ENCODE measurements at places on chromosomes 5 and 9. TPM values are rescaled to one million over a fixed set of nuclear protein-coding genes. Genes with fewer than 3 reads are reported as not detected.

DNA sequence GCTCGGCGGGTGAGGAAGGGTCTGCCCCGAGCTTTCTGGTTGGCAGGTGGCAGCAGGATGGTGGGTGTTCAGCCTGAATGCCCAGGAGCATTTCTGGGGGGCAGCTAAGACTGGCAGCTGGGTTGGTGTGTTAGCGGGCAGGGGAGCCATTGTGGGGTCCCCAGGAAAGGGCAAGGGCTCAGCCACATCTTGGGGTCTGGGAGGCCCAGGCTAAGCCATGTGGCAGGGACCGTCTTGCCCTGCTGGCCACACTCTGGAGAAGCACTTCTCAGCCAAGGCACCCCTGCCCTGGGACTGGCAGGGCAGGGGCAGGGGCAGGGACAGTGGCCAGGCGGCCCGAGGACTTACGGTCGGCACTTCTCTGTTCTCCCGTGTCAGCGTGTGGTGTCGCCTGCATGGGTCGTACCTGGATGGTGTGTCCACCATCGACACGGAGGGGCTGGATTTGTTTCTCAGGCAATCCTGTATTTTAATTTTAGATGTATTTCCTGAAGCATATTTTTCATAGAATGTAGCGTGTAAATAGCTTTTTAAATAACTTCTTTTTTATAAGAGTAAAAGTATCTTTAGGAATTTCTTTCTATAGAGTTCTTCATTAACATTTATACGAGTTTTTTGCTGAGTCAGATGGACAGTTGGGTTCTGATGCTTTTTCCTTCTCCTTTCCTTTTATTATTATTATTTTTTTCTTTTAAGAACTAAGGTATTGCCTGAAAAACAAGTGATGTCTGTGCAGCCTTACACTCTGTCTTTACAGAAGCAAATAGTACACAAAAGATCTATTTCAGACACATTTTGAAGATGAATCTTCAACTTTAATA, 102.0 kb downstream of the PHF2 start:
- DNase-seq: no peak

DNA sequence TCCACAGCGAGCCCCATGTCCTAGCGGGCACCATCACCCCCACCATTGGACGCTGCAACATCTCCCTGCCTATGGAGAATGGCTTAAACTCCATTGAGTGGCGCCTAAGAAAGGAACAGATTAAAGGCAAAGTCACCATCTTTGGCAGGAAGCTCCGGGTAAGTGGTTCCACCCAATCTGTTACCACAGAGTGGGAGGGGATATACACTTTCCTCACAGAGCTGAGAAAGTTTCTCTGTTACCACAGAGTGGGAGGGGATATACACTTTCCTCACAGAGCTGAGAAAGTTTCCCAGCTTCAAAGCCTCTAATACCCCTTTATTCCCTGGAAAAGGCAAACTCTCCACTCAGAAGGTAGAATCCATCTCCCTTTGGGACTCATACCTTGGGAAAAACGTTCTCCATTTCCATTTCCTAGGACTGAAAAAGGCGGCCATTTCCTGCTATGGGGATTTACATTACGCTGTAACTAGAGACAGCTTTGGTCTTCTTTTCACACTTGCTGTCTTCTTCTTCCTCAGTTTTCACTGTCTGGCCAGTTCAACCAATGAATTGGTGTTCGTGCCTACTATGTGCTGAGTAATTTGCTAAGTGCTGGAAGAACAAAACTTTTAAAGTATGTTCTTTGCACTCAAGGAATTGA, 63.4 kb upstream of the WWC1 start:
- no peak for DNase-seq

DNA sequence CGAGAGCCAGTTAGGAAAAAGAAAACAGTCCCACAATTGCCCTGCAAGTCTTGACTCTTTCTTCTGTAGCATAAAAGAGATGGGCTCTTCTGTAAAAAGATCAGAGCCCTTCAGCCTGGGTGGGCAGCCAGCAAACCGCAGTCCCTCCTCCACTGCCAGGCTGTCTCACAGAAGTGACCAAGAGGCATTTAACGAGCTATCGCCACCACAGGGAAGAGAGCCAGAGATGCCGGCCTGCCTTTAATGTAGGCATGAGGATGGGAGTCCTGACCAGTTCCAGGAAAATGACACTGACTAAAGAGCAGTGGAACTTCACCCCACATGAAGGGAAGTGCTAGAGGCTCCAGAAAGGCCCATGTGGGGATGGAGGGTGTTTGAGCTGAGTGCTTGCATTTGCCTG, 264.6 kb downstream of the NDUFS4 start:
- no peak for DNase-seq

DNA sequence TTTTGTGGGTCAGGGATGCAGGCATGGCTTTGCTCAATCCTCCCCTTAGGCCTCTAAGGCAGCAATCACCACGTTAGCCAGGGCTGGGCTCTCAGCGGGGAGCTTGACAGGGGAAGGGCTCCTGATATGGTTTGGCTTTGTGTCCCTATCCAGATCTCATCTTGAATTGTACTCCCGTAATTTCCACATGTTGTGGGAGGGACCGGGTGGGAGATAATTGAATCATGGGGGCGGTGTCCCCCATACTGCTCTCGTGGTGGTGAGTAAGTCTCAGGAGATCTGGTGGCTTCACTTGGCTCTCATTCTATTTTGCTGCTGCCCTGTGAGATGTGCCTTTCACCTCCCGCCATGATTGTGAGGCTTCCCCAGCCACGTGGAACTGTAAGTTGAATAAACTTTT, 11.5 kb upstream of the IRX4 start:
- no peak for DNase-seq

- DNase-seq: no peak
Observed at GRCh38 chr5:141867651-141868050, 10.6 kb downstream of the PCDH1 start.

- no peak for DNase-seq
Observed at GRCh38 chr5:107985144-107985543, 314.4 kb upstream of the EFNA5 start.

The IFNE gene
- total RNA-seq: not detected

- DNase-seq: no peak
Observed at GRCh38 chr5:1499851-1500250, 23.9 kb downstream of the LPCAT1 start.

The TMC1 gene
- not detected for total RNA-seq

The CNTNAP3B gene
- not detected for total RNA-seq

The FBP2 gene
- not detected for total RNA-seq

The WNT8A gene
- not detected for total RNA-seq

- no peak for DNase-seq
Observed at GRCh38 chr9:130299785-130300615, 34.4 kb downstream of the HMCN2 start.

GRCh38 chr5:2840372-2840915, 89.0 kb upstream of the IRX2 start:
- DNase-seq: no peak

GRCh38 chr9:113661074-113661473, 197.5 kb downstream of the RGS3 start:
- no peak for DNase-seq

GRCh38 chr9:33135470-33135958, 31.6 kb downstream of the B4GALT1 start:
- no peak for DNase-seq

DNA sequence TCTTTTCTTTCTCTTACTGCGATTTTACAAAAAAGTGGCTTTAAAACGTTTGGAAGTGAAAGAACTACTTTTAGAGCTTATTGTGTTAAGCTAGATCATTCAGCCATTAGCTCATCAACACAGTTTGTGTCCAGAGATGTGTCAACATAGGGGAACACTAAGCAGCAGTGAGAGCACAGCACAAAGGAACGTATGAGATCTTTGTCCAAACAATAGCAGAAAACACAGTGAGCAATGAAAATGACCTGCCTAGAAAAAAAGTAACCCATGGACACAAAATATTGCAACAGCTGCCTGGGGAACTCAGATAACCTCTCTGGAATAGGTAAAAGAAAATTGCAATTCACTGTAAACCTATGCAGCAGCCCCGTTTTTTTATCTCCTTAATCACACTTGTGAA, 372.5 kb downstream of the ARHGEF28 start:
- DNase-seq: no peak

DNA sequence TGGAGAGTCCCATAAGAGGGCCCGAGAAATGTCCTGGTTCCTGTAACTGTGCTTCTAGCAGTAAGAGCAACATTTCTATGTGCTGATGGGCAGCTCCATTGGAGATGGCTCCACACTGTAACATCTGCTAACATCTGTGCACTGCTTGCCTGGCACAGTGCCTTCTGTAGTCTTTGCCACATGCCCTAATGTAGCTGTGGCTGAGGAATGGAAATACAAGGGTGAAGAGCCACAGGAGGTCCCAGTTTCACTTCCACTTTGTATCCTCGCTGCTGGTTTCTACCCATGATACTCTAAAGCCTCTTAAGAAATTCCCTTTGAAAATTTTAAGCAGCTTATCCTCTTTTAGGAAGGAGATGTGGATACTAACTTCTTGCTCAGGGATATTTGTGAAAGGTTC, 97.4 kb downstream of the HOMER1 start:
- peak; percentile 65 for DNase-seq

DNA sequence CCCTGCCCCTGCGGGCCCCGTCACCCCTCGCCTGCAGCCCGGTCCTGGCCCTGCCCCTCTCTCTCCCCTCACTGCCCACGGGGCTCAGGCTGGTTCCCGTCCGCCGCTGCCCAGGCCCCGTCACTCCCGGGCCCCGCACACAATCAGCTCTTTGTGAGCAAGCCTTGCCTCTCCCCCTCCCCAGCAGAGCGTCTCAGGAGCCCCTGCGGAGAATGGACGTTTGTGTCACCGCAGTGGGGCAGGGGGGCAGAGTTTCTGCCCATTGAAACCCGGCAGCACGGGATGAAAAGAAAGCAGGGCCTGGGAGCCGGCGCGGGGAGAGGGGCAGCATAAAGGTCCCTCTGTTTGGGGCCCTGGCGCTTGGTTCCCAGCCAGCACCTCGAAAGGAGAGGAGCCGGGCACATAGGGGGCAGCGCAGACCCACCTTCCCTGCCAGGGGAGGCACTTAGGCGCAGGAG, 13.5 kb upstream of the NUP214 start:
- DNase-seq: no peak

The RGS7BP gene
- total RNA-seq: not detected
